Activated naive CD8-positive, alpha-beta T cell treated with anti-CD3 and anti-CD28 coated beads, Interleukin-2, amount 10 ng/mL, durations not matched to agents 7 days and 5 days (primary cell): ENCODE measurements at places on chromosomes 1 and 21. TPM values are rescaled to one million over a fixed set of nuclear protein-coding genes. Genes with fewer than 3 reads are reported as not detected.
A peak's percentile ranks its signal among the peaks of the same experiment; 100 is the strongest.

GRCh38 chr1:54885807-54886723 is 930 bp downstream of the DHCR24 start:
- DNase-seq: no peak

DNA sequence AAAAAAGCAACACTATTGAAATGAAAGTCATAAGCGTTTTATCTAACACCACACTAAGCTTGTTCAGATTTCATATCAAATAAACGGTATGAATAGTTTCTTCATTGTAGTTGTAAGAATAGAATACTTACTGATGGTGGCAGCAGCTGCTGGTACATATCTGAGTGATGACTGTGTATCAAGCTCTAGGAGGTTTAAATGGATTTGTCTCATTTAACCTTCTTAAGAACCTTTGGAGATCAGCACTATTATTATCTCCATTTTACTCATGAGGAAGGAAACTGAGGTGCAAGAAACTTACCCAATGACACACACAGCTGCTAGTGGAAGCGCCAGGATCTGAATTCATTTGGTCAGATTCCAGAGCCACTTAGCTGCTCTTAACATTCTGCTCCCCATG is 104.0 kb downstream of the EIF4G3 start:
- DNase-seq: no peak

GRCh38 chr21:42552407-42553336 is 39.0 kb downstream of the SLC37A1 start:
- DNase-seq: peak; percentile 3

GRCh38 chr1:54475946-54476516 is 69.8 kb upstream of the SSBP3 start:
- no peak for DNase-seq

GRCh38 chr1:8189931-8190483 is 127.9 kb upstream of the SLC45A1 start:
- DNase-seq: no peak

GRCh38 chr21:46594276-46594675 is 10.6 kb downstream of the S100B start:
- DNase-seq: no peak

DNA sequence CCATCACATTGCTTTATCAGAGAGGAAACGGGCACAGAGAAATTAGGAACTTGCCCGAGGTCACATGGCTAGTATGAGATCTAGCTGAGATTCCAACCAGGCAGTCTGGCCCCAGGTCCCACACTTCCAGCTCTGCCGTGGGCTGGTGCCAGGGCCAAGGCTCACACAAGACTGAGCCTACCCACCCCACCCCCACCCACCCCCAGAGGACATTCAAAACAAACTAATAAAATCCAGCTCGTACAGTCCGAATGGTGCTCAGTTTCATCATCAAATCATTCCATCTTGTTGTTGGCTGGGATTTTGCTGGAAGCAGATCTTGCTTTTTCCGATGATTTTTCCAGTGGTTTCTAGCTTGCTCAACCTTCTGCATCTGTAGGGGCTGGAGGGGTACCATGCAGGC is 27.9 kb downstream of the MATN1 start:
- DNase-seq: peak; percentile 5

- DNase-seq: no peak
These were observed 4.8 kb downstream of the DEDD start for GRCh38 chr1:161127649-161128048.

The TMEM54 gene
- total RNA-seq: not detected

The FCRL6 gene
- total RNA-seq: 6.0 TPM

The TGFB2 gene
- total RNA-seq: not detected

The IGSF3 gene
- 0.06 TPM for total RNA-seq

The CR1 gene
- total RNA-seq: 10.9 TPM
